ENCODE measurements at places on chromosomes 7 and 10. TPM values are rescaled to one million over a fixed set of nuclear protein-coding genes. Genes with fewer than 3 reads are reported as not detected.

The LRRC18 gene
- total RNA-seq, result not detected

GRCh38 chr10:100037758-100038315, 28.1 kb upstream of the DNMBP start:
- no peak for DNase-seq

DNA sequence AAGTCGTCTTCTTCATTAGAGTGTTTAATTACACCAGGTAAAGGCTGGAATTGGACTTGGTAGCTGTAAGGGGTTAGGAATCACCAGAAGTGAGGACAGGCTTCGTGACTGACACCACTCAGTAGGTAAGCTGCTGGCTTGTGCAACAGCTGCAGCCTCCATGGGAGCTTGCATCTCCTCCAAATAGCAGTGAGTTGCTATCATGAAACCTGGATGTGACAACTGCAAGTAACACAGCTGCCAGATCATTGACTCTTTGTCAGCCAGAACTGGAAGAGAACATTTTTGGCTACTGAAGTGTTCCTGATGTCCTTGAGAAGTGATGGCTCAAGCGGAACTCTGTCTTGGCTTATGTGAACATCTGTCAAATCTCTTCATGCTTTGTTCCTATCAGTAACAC, 64.1 kb upstream of the MSRB2 start:
- no peak for DNase-seq

DNA sequence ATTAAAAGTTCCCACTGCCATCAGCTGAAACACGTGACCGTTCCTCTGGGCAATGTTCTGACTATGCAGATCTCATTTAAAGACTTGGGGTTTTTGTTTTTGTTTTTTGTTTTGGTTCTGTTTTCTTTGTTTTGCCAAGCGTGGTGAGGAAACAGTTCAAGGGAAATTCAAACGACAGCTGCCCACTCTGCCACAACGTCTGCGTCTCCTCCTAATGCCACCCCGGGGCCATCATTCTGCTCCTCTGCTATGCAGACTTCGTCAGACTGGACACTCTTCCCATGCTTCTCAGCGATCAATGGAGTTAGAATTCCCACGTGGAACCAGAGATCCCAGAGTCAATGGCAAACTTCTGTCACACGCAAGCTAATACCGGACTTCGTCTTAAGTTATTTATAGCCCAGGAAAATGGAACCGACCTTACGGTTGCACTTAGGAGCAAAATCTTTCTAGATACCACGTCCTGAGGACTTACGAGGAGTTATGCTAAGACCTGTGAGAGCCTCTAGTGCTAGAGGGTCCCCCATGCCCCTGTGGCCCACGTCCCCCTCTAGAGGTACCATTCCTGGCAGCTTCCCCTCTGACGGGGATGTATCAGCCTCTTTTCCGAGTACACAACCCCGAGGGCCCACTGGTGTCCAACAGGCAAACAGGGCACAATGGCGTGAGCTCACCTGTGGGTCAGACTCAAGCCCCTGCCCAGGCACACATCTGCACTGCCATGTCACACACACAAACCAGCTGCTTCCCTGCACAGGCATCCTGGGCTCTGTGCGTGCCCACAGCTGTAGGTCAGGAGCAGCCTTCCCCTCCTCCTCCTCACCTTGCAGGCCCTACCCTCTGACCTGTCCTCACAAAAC, 24.4 kb downstream of the EBF3 start:
- DNase-seq, result no peak

The ASAH2 gene
- not detected for total RNA-seq

All from uterus (tissue), 4 donors.